ENCODE measurements at places on chromosomes 7 and 10.

- no peak for DNase-seq
These were observed 33.9 kb upstream of the XPNPEP1 start for GRCh38 chr10:109957092-109957797.

- no peak for DNase-seq
These were observed 738.4 kb upstream of the FZD8 start for GRCh38 chr10:36380538-36380937.

DNA sequence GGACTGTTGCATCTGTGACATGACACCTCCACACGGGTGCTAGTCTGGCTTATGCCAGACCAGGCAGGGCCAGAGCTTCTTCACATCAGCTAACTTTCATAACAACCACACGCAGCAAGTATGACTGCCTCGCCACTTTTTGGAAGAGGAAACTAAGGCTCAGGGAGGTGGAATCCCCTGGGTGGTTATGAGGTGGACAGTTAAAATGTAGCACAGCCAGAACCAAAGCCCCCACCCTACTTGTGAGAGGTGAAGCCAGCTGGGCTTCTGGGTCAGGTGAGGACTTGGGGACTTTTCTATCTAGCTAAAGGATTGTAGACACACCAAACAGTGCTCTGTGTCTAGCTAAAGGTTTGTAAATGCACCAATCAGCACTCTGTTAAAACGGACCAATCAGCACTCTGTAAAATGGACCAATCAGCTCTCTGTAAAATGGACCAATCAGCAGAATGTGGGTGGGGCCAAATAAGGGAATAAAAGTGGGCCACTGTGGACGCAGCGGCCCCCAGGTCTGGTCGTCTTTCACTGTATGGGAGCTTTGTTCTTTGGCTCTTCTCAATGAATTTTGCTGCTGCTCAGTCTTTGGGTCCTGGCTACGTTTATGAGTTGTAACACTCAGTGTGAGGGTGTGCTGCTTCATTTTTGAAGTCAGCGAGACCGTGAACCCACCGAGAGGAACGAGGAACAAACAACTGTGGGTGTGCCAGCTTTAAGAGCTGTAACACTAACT, 171.0 kb downstream of the PTPN20 start:
- DNase-seq = no peak

DNA sequence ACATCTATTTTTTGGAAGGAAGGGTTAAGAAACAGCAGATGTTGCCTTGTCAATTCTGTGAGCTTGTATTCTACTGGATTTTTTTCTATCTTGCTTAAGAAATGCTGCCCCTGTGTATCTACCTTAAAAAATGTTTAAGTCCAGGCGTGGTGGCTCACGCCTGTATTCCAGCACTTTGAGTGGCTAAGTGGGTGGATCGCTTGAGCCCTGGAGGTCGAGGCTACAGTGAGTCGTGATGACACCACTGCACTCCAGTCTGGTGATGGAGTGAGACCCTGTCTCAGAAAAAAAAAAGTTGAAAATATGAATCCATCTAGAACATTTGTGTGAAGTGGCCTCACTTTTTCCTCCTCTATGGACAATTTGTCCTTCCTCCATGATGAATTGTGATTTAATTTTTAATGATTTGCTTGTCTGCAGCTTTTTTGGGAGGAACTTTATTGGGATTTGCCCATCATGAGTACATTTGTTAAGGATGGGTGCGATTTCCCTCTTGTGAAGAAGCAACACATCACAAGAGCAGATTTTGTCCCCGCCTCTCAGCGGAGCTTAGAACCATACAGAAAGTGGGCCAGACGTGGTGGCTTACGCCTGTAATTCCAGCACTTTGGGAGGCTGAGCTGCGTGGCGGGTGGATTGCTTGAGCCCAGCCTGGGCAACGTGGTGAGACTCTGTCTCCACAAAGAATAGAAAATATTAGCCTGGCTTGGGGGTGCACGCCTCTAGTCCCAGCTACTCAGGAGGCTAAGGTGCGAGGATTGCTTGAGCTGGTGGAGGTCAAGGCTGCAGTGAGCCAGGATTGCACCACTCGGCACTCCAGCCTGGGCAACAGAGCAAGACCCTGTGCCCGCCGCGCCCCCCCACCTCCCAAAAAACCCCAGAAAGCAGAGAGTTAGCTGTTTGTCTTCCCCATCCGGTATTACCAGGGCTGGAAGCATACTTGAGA, 57.7 kb downstream of the DNAJB6 start:
- DNase-seq = no peak

GRCh38 chr10:13231808-13232207, 2.4 kb downstream of the UCMA start:
- no peak for DNase-seq

DNA sequence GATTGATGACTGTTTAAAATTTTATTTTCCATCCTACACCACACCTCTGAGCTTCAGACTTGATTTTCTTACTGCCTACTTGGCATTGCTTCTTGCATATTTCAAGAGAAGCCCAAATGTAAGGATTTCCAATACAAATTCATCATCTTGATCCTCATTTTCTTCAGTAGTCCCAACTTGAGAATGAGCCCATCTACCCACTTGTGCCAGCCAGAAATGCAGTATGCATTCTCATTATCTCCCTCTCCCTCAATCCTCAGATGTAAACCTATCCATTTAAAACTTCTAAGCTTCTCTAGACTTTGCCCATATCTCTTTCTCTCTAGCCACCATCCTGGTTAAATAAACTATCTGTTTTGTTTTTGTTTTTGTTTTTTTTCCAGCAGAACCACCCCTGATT, 22.4 kb upstream of the EGFR start:
- no peak for DNase-seq

DNA sequence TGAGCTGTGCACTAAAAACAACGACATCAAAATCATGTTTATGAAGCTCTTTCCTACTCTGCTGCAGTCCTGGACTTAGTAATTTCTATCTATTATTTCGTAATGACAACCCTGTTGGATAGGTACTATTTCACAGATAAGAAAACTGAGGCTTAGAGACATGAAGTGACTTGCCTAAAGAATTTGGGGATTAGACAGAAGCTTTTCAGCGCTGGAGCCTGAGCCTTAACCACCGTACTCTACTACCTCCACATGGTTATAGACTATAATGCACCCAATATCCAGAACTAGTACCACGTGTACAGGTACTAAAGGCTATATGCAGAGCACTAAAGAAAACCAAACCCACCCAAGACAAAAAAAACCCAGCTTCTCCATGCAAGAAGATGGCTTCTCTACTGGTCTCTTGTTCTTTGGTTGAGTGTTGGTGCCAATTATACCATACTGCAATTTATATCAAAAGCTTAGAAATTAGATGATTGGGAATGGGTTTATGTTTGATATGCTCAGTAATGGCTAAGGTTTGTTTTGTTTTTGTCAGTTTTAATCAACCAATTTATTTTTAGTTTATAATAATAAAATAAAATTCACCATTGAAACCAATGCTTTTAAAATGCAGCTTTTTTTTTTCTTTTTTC, 6.5 kb upstream of the SNX10 start:
- no peak for DNase-seq

DNA sequence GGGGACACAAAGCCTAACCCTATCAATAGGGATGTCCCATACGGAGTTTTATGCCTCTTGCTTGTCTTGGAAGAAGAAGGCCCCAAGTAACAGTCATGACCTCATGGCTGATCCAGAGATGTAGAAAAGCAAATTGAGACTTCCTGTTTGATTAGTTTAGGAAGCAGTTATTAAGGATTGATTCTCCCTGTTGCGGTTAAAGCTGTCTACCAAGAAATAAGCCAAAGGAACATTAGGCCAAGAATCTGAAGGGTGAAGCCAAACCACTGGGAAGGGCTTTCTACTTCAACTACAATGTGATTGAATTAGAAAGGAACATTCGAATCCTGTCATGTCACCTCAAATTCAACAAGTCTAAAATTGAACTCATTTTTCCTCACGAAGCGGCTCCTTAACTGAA, 60.5 kb upstream of the AGBL3 start:
- no peak for DNase-seq

DNA sequence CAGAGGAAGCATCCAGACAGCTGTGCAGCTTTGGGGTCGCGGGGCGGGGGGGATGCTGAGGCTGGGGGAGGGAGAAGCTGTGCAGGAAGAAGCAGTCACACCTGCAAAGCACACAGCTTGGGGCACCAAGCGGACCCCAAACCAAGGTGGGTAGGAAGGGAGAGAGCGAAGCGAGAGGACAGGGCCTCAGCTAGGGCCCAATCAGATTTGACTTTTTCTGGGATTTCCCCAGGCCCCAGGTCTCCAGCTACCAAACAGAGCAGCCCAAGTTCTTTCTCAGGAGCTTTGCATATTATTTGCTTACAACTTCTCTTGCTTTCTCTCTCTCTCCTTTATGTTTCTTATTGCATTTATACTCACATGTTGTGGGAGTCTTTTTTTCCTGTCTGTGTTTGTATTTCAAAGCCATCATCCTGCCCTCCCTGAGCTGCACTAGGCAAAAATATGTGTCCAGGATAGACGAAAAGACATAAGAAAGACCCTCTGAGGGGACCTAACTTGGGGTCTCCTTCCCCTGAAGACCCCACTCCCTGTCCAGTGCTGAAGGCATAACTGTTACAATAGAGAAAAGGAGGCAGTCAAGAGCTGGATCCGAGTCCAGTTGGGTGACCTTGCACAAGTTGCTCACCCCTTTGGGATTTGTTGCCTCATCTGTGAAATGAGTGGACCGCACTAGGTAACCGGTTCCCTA, 50.6 kb upstream of the SMNDC1 start:
- DNase-seq = peak; percentile 83

Measured in spleen (tissue), 13 donors.